Activated T-helper 1 cell treated with anti-CD3 and anti-CD28 coated beads, Interleukin-2, amount 50 U/mL, for 16 hours (primary cell): ENCODE measurements at places on chromosomes 12 and 14.

GRCh38 chr12:14268120-14268515, 97.4 kb upstream of the ATF7IP start:
- DNase-seq, result no peak

GRCh38 chr14:83714151-83714550, 1815.8 kb upstream of the FLRT2 start:
- no peak for DNase-seq

- DNase-seq, result no peak
These were observed 243.7 kb downstream of the BCAT1 start for GRCh38 chr12:24705216-24705615.

DNA sequence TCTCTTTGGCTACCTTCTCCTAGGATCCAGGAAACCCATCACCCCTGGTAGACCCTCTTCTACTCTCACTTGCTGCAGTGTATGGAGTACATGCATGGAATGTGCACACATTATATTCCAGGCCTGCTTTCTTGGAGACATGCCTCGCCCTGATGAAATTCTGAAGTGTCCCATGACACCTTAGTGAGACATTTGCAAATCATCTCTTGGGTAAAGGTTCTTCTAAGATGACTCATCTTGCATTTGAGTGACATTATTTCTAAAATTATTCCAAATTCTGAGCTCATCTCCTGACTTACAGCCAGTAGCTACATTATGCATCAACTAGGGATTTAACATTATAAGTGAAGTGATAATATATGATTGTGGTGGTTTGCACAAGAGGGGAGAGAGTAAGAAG, 49.8 kb downstream of the SDR9C7 start:
- DNase-seq, result no peak

DNA sequence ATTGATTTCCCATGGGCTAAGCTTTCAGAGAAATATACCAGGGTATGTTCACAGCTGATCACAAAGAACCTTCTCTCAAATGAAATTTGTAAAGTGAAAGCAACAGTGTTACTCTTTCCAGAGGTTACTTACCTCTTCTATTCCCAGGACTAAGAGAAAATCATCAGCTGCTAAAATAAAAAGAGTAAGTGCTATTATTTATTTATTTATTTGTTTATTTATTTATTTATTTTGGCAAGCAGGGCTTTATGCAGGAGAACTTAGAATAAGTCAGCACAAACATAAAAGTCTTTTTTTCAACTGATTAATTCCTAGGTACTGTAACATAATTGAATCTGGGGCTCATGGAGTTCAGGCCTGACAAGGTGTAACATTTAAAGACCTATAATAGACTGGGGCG, 93.9 kb upstream of the SYT10 start:
- DNase-seq, result no peak

- DNase-seq, result no peak
These were observed 6.4 kb downstream of the PDE1B start for GRCh38 chr12:54555670-54556257.

DNA sequence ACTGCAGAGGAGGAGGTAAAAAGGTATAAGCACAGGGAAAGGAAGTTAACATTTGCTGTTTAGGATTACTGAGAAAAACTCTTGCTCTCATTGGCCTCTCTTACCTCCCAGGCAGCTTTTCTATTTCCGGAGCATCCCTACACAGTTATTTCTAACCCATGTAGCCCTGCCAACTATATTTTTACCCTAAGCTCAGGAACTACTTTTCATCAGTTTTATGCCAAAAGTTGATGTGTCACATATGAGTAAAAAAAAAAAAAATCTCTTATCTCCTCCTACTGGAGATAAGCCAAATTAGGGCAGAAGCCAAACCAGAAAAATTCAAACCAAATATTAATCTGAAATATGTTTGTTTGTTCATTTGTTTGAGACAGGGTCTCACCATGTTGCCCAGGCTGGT, 34.4 kb upstream of the PSMA6 start:
- DNase-seq, result no peak
